H4 (cell line): ENCODE measurements at places on chromosomes 6 and 20. TPM values are rescaled to one million over a fixed set of nuclear protein-coding genes. Genes with fewer than 3 reads are reported as not detected.

DNA sequence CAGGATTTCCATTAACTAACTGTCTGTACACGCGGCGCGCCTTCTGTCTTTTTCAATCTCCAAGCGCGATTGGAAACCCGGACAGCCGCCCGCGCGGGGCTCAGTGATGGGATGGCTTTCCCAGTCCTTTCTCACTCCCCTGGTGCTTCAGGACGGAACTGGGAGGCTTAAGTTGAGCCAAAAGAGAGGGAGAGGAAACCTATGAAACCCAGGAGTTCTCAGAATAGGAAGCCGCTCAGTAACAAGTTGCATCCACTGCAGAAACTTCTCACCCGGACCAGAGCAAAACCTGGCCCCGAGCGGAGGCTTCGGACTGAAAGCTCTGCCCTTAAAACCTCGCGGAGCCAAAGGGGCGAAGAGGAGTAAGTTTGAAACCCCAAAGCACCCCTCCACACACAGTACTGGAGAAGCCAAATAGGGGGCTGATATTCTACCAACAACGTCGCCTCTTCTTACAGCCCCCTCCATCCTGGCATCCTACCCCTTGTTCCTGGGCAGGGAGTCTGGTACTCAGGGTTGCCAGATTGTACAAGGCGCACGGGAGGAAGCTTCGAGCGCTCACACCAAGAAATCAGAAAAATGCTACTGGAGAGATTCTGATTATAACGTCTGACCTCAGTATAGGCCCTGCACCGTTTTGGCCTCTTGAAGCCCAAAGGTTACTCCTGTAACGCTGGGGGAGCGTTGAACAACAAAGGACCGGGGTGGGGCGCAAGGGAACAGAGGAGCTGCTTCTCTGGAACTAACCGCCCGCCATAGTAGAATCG, 906 bp upstream of the COL12A1 start:
- DNase-seq = no peak

DNA sequence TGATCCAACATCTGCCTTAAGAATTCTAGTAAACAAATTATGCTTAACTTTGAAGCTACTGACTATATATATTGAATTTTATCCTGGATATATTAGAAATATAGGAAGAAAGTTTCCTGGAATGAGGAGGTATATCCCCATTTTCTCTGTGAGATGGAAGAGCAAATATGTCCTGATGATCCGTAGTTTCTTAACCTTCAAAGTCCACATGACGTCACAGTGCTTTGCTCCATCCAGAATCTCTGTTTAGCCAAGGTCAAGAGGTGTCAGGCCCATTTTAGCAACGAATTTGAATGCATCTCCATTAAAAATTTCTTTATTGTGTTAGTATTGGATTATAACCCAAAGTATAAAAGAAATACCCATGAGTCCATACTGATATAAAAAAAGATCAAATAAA, 162.5 kb downstream of the PRL start:
- DNase-seq = no peak

GRCh38 chr6:21998582-21998981, 298.3 kb downstream of the PRL start:
- no peak for DNase-seq

DNA sequence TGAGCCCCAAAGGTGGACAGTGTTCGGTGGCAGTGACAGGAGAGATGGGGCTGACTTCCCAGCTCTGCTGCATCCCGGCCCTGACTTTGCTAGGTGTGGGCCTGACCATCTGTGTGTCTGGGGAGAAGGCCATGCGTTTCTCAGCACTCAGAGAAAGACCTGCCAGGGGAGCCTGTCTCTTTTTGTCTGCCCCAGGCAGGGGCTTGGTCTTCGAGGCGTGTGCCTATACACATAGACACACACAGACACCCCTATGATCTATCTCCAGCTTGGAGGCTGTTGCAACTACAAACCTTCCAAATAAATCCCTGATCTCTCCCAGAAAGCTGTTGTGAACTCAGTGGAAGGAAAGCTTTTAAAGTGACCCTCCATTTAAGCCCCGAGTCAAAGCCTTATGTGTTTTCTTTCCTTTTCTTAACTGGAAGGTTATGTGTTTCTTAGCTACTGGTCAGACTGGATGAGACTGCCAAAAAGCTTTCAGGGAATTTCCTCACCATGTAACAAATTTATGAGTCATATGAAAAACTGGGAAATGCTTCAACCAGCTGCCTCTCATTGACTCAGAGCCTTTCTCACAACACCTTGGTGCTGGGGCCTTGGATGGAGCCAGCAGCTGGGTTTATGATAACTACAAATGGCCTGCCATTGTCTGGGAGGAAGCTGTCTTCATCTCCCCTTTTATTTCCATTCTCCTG, 102.6 kb downstream of the CDC5L start:
- peak; percentile 88 for DNase-seq

DNA sequence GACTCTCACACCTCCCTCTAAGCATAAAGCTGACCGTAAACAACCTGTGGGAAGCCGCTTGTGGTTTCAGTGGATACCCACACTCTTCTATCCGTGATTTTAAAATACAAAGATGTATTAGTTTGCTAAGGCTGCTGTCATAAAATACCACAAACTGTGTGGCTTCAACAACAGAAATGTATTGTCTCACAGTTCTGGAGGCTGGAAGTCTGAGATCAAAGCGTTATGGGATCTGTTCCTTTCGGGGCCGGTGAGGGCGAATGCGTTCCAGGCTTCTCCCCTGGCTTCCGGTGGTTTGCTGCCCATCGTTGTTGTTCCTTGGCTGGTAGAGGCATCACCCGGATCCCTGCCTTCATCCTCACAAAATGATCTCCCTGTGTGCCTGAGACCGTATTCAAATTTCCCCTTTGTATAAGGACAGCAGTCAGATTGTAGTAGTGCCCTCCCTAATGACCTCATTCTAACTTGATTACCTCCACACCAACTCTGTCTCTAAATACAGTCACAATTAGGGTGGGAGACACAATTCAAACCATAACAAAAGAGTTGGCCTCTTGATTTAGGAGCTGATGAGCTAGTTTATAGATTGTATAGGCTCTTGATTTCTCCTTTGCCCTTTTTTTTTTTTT, 210.6 kb upstream of the SOX4 start:
- no peak for DNase-seq

DNA sequence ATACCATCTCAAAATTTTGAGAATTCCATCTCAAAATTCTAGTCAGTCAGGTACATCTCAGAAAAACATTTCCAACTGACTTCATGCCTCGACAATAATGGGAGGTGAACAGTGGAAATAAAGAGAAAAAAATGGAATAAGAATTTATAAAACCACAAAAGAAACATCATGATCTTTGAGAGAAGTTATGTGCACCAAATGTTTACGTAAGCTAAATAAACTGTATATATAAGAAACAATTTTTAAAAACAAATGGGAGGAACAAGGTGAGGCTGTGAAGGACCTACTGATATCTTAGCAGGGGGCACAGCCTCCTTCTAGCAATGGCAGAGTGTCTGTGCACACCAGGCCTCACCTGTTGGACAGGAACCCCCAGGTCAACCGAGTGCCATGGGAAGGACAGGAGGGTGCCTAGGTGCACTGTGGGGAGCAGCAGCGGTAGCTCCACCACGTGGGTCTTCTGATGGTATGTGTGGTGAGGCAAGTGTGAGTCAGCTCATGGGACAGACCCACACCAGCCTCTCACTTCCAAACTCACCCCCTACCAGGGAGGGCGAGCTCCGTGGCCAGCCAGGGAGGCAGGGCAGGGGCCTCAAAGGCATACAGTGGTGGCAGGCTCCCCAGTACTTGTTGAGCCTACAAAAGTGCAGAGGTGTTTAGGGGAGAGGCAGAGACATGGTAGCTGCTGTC, 23.2 kb downstream of the DIDO1 start:
- DNase-seq = peak; percentile 56

DNA sequence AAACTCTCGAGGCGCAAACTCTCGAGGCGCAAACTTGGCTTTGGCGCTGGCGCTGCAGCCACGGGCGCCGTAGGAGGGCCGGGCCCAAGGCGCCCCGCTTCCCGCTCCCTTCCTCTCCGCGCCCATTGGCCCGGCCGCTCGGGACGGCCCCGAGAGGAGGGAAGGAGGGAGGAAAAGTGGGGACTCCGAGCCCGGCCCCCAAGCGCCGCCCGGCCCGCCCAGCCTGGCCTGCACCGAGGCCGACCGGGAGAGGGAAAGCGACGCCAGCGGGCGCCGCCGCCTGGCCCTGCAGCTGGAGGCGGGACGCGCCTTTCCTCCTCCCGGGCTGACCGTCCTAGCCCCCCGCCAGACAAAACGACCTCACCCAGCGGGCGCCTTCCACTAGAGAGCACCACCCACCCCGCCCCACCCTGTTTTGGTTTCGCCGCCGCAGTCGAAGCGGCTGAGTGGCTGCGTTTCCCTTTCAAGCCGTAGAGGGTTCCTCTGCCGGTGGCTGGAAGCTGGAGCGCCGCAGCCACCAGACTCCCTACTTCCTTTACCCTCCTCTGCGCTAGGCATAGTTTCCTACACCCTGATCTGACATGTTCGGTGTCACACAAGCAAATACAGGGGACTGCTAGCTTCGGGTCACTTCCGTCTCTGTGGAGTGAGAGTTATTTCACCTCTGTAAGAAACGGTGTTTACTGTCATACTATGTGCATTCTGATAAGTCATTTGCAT, at the start of gene MBOAT1:
Gene MBOAT1, minus strand, starts transcription at position 78 of the 720 bp plus-strand sequence. CDS start 235 bp downstream, outside the sequence.
- DNase-seq = peak; percentile 82

The TINAG gene
- total RNA-seq = not detected in 2 replicates

DNA sequence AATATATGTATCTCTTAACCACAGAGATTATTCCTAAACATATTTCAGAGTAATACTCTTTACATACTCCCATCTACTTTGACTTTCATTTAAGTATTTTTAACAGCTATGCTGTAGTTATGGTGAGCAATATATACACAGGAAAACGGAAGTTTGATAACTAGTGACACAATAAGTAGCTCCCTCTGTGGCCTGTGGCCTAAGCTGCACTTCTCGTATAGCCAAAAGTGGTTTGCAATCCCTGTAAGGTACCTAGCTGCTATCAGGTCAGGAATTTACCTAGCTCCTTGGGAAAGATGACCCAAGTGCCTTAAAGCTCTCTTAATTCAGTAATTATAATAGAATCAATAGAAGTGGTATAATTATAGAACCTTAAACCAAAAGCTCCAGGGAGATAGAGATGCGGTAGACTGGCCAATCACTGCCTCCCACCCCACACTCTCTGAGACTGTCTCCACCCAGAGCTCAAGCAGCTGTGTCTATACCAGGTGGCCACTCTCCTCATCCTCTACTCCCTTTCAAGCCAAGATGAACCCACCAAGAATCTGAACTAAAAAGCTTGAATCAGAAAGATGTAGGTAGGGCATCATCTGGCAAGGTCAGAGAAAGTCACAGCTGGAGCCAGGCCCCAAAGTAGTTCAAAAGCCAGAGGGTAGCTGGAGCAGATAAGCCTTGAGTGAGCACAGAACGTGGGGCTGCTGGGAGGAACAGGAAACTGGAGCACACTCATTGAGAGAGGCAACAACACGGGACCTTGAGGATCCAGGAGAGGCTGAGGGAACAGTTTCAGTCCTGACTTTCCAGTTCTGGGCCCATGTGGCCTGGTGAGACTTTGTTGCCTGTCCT, 84.9 kb upstream of the ASF1A start:
- no peak for DNase-seq

The TLDC2 gene
- not detected in 2 replicates for total RNA-seq

- DNase-seq = no peak
Observed at GRCh38 chr20:48455651-48456365, 372.0 kb downstream of the PREX1 start.

GRCh38 chr20:39066471-39067242, 104.5 kb downstream of the DHX35 start:
- DNase-seq = no peak

GRCh38 chr6:72984981-72985665, 240.2 kb downstream of the KHDC1L start:
- DNase-seq = no peak

The VTA1 gene
- total RNA-seq = 53.7 and 66.7 TPM in 2 replicates

The RFX6 gene
- total RNA-seq = not detected in 2 replicates

DNA sequence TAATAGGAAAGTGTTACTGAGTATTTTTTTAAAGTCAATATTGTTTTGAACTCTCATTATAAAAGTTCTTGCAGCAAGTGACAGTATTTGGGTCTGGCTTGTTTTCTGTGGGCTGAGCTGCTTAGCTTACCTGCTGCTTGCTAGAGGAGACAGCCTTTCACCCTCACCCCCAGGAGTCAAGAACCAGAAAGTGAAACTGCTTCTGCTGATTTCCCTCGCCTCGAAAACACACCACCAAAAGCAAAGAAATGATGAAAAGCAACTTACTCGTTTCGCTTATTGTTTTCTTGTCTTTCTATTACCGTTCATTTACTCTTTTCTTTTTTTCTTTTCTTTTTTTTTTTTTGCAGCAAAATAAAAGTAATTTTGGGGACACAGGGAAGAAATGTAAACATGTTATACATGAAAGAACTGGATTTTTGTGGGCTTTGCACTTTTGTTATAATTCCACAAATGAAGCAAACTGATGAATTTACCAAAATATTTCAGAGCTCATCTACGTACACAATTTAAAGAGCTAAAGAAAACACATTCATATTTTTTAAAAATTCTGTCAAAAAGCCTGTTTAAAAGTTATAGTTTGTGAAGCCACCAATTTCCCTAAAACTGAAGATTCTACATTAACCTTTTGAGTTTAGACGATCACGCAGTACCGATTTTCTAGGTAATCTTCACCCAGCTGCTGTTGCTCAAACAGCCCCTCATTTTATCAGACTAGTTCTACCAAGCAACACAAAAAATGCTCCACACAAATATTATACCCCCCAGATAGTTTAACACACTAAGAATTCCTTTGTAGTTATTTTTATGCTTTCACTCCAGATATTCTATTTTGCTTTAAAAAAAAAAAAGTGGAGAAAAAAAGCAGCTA, 1.7 kb downstream of the SCML4 start:
- peak; percentile 20 for DNase-seq

The COL11A2 gene
- 0.10 and 0.39 TPM in 2 replicates for total RNA-seq

DNA sequence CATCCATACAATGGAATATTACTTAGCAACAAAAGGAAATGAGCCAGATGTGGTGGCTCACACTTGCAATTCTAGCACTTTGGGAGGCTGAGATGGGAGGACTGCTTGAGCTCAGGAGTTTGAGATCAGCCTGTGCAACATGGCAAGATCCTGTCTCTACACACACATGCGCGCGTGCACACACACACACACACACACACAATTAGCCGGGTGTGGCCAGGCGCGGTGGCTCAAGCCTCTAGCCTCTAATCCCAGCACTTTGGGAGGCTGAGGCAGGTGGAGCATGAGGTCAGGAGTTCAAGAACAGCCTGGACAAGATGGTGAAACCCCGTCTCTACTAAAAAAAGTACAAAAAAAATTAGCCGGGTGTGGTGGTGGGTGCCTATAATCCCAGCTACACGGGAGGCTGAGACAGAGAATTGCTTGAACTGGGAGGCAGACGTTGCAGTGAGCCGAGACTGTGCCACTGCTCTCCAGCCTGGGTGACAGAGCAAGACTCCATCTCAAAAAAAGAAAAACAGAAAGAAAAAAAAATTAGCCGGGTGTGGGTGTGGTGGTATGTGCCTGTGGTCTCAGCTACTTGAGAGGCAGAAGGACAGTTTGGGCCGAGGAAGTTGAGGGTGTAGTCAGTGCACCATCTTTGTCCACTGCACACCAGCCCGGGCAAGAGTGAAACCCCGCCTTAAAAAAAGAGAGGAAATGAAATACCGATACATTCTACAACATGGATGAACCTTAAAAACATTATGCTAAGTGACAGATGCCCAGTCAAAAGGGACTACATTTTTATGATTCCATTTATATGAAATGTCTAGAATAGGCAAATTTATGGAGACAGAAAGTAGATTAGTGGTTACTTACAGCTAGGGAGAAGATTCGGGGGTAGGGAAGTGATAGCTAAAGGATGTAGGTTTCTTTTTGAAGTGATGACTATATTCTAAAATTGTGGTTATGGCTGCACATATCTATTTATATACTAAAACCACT, 52.5 kb downstream of the RBL1 start:
- no peak for DNase-seq

The WFDC5 gene
- total RNA-seq = not detected in 2 replicates

- DNase-seq = no peak
Observed at GRCh38 chr6:30932665-30933365, 845 bp upstream of the SFTA2 start.
